ENCODE measurements at places on chromosomes 5 and 9.

- DNase-seq: no peak
These were observed 94.3 kb downstream of the PAPPA start for GRCh38 chr9:116247791-116248374.

- no peak for DNase-seq
These were observed 83.5 kb upstream of the BOD1 start for GRCh38 chr5:173699966-173700365.

GRCh38 chr5:72633649-72634048 lies 126.4 kb upstream of the ZNF366 start:
- DNase-seq: no peak

- DNase-seq: no peak
These were observed 152.9 kb downstream of the FRMD3 start for GRCh38 chr9:83385317-83385716.

DNA sequence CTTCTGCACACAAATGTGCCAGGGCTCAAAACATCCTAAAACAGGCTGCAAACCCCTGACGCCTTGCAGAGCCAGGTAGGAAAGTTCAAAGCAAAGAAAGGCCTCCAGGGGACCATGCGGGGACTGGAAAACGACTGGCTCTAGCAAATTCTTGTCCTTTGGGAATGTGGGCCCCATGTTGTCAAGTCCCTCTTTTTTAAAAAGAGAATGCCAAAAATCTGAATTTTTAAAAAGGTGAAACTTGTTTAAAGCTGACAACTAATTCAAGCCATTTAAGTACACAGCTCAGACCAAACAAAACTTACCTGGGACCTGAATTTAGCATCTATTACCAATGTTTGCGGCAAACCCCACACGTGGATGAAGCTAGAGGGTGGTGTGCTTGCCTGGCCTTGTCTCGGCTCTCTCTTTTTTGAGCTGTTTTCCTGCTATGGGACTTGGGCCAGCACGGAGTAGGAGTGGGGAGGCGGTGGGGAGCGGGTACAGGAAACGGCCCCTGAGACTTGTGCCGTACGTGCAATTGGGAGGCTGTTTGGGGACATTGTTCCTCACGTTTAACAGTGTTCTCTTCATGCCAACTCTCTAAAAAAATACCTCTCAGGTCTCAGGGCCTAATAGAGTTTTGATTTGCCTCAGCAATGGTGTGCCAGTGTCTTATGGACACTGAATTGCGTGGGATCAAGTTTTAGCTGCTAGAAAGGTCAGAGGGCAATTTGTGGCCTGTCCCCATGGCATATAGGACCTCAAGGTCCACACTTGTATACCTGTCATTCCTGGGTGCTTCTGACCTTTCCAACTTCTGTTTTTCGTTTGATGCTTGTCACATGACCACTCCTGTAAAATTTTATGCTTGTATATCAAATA lies 15.1 kb upstream of the PHF19 start:
- no peak for DNase-seq

DNA sequence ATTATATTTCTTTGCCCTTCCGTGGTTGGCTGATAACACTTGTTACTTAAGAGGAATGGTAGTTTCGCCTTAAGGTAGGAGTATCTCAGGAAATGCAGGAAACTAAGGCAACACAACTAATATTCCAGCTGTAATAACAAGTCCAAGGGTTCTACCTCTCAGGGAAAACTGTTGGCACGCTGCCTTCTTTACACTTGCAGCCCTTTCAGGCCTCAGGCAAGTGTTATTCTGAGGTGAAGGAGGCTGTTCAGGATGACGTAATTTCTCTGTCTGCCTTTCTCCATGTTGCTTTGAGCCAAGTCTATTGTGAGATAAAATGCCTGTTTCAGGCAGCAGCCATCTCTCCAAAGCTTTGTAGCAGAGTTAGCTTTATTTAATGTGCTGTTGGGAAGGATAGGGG lies 38.0 kb downstream of the VCAN start:
- DNase-seq: no peak

GRCh38 chr5:139492700-139493192 lies 10.2 kb upstream of the STING1 start:
- DNase-seq: no peak

GRCh38 chr5:158560170-158560569 lies 539.5 kb downstream of the EBF1 start:
- DNase-seq: no peak

DNA sequence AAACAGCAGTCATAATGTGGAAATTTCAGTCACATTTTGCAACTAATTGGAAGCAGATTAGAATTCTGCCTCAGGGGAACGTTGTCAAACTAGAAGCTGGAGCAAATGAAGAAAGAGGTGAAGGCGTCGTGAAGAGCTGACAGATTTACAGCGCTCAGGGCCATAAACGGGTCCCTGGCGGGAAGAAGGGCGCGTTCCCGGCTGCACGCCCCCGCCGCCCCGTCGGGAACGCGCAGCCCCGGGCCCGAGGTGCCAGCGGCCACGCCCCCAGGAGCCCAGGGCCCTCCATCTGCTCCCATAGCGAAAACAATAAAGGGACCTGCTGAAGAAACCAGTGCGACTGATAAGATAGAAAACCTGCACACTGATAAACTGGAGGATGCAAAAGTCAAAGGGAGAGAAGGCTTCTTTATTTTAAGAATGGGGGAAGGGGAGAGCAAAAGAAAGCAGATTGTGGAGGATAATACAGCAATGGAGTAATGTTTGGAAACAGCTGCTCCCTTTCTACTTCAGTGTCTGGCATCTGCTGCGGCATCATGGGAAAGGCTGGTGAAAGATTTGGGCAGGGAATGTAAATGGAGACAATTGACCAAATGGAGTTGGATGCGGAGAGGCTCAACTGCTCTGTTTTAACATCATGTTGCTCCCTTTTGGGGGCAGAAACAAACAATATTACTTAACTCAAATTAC lies 11.1 kb downstream of the ZNF608 start:
- no peak for DNase-seq

DNA sequence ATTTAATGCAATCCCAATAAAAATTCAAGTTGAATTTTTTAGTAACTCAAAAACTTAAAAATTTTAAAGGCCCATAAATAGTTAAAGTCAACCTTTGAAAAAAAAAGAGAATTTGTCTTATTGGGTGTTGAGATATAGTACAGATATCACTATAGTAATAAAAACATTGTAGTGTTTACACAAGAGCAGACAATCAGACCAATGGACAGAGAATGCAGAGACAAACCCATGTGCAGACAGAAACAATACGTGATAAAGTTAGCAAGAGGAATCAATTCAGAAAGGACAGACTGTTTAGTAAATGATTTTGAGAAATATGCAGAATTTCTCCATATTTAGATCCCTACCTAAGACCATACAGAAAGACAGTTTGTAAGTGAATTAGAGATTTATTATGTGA lies 33.9 kb downstream of the GOLGA1 start:
- DNase-seq: no peak

DNA sequence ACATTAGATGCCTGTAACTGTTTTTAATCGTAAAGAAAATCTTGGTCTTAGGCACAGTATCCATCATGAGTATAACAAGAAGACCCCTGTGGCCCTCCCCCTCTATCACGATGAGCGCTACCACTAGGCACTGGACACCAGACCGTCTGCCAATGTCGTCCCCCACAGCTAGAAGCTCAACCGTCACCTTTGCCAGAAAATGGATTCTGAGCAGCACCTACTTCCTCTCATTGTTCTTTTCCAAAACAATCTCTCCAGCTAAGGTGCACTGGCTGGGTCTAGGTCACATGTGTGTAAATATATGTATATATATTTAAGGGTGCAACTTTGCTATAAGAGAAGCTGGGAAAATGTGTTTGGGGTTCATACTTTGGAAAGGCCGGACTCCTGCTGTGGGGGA lies 15.7 kb upstream of the SSBP2 start:
- DNase-seq: no peak

- no peak for DNase-seq
These were observed 764 bp upstream of the GRIN1 start for GRCh38 chr9:137138058-137138721.

GRCh38 chr5:32760091-32760509 lies 49.0 kb downstream of the NPR3 start:
- DNase-seq: no peak

DNA sequence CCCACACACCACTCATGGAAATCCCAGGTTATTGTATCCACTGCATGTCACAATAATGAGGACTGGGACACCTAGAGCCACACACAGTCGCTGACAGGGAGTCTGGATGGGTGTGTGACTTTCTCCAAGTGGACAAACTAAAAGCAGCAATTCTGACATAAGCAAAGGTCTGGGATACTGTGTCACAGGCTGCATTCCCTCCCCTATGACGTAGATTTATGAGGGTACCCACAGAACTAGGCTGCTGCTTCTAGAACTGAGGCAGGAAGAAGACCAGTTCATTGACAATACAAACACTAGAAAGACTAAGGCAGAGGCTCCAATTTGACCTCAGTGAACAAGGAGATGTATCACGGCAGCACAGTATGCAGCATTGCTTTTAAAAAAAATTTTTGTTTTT lies 63.6 kb upstream of the TBCA start:
- DNase-seq: no peak

- no peak for DNase-seq
These were observed 49.0 kb downstream of the TMEM215 start for GRCh38 chr9:32832346-32832745.

GRCh38 chr5:32138839-32139493 lies 35.2 kb downstream of the GOLPH3 start:
- DNase-seq: no peak

DNA sequence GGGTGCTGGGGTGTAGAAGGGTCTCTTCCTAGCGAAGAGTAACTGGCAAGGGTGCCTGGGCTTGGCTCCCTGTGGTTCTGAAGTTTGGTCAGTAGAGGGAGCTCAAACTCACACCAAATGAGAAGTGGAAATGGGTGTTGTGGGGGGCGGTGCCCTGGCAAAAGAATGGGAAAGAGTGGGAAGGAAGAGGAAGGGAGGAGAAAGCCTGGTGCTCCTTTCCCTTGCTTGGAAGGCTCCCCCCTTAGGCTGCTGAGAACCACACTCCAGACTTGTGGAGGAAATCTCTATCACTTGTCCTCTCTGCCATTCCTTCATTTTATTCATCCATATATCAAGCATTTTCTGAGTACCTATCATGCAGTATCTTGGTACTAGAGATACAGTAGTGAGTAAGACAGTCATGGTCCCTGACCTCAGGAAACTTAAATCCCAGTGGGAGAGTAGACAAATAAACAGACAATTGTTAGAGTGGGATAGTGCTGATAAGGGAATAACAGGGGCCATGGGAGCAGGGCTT lies 13.0 kb downstream of the SLC4A9 start:
- DNase-seq: peak; percentile 88

- DNase-seq: no peak
These were observed 37.8 kb downstream of the HMGCS1 start for GRCh38 chr5:43275391-43275790.

GRCh38 chr9:83959061-83959460 lies 21.0 kb downstream of the HNRNPK start:
- no peak for DNase-seq

GRCh38 chr9:7592321-7593316 lies 207.0 kb downstream of the DMAC1 start:
- no peak for DNase-seq

- DNase-seq: no peak
These were observed 28.6 kb upstream of the CTNNA1 start for GRCh38 chr5:138724470-138725146.

DNA sequence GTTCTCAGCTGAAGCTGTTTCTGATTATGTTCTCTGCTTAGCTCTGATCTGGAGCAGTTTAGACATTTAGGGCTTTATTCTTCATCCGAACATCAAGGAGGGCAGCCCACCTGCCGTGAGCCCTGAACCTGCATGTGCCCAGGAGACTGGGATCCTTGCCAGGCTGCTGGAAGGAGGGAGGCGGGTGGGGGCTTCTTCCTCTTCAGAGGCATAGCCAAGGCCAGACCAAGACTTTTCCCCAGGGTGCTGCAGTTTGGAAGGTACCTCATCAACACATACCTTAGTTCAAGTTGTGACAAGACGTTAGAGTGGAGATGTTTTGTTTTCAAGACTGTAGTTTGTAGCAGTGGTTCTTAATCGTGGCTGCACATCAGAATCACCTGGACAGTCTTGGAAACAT lies 64.9 kb downstream of the RALGPS1 start:
- no peak for DNase-seq

- DNase-seq: peak; percentile 67
These were observed 14.8 kb downstream of the ROR2 start for GRCh38 chr9:91935066-91935749.

DNA sequence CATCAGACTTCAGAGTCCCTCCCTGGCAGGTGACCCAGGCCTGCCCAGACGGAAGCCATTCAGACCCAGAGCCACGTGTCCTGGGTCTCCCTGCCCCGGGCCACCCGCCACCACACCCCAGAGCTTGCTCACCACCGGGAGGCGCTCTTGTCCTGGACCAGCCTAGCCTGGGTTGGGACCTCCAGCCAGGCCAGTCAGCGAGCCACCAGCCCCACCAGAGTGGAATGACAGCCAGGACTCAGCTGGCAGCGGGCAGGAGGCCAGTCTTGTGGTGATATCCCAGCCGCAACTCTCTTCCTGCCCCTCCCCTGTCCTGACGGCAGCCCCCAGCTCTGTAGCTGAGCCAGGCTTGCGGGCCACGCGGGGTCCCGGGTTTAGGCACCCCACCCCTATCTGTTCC lies 1.7 kb upstream of the PTGDS start:
- no peak for DNase-seq

GRCh38 chr9:14903040-14903439 lies 7.2 kb downstream of the FREM1 start:
- DNase-seq: no peak

DNA sequence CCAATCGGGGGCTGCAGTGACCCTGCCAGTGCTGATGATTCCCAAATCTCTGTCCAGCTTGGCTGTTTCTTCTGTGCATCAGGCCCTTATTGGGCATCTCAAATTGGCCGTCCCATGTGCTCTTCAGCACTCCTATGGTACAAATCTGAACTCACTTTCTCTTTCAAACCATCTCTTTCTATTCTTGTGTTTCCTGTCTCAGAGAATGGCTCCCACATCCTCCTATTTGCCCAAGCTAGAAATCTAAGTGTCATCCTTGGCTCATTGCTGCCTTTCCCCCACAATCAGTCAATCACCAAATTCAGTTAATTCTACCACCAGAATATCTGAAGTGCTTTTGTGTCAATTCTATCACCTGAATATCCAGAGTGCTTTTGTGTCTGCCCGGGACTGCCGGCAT lies 336.6 kb downstream of the CWC27 start:
- no peak for DNase-seq

GRCh38 chr5:21847300-21847699 lies 1005.8 kb downstream of the CDH12 start:
- no peak for DNase-seq

DNA sequence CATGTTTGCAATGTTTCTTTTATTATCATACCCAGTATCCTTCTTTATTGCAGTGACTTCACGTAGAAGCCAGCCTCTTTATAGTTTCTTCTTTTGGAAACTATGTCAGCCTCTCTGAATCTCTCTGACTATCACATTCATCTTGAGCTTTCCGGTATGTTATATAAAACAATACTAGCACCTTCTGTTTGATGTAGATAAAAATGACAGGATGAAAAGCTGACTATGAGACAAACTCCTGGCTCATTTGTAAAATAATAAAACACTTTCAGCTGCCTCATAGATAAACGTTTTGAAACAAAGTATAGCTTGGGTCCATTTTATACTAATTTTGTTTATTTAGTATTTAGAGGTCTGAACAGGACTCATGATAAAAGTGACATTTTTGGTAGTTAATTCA lies 1145.4 kb upstream of the NUDT12 start:
- no peak for DNase-seq

- no peak for DNase-seq
These were observed 9.3 kb upstream of the TRPC7 start for GRCh38 chr5:136374638-136375037.

GRCh38 chr5:149160291-149160787 lies 19.0 kb downstream of the ABLIM3 start:
- no peak for DNase-seq
